ENCODE measurements at places on chromosomes 3 and 15. TPM values are rescaled to one million over a fixed set of nuclear protein-coding genes. Genes with fewer than 3 reads are reported as not detected.

The GPR15 gene
- total RNA-seq: not detected

The CYP11A1 gene
- total RNA-seq: not detected

The CCDC9B gene
- 16.5 TPM for total RNA-seq

The REC114 gene
- total RNA-seq: not detected

The CDCP1 gene
- 11.5 TPM for total RNA-seq

All from A549 treated with RU486 at 1 μM for 4 hours (cell line).